ENCODE measurements at places on chromosomes 1 and 21.

DNA sequence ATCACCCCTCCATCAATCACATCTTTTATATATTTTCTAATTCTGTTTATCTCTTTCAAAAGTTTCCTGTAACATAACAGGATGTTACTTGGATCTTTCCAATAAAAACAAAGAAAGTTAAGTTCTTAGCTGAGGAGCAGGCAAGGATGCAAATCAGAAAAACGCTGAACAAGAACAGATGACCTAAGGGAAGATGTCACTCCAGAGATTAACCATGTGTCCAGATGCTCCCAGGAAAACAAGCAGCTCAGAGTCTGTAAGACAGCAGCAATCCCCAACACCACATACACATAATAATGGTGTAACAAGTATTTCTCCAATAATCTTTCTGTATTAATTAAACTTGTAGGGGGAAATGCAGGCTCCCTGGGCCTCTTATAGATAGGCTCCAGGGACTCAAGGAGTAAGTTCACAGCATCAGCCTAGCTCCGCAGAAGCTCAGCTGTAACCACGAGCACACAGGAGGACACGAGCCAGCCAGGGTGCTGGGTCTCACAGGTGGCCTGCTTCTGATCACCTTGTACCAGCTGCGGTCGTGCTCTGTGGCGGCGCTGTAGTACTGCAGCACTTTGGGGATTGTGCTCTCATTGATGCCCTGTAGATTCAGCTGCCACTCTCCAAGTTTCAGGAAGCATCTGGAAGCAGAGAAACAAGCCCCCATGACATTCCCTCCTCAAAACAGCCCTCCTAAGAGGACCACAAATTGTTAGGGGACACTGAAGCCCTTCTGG lies 33.1 kb upstream of the EXOSC10 start:
- DNase-seq = no peak

DNA sequence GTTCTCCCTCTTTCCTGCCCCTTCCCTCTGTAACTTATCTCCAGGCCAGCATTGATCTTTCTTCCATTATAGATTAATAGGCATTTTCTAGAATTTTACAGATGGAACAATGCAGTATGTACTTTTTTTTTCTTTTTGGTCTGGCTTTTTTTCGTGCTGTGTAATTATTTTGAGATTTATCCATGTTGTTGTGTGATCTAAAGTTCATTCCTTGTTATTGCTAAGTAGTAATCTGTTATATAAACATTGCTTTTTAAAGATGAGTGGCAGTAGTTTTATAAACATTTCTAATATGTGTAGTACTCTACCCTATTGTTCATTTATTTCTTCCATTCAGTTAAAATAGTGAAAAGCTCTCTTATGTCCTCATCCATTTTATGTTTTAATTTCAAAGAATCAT lies 5.9 kb downstream of the LYST start:
- DNase-seq = no peak

DNA sequence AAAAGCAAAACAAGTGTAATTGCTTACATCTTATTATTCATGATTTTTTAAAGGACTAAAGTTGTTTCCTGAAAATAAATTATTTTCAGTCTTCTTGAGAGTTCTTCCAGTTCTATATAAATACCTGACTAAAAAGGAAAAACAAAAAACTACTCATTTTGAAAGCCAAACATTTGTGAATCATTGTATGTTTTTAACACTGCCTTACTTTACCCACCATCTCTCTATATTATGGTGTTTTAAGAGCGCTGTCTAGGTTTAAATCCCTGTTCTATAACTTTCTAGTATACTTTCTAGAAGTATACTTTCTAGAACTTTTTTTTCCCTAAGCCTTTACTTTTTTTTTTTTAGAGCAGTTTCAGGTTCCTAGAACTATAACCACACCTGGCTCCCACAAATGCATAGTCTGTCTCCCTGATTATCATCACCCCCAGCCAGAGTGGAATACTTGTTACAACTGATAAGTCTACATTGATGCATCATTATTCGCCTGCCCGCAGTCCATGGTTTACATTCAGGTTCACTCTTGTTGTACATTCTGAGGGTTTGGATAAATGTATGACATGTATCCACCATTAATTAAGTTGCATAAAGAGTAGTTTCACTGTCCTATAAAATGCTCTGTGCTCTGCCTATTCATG lies 9.8 kb downstream of the RSBN1 start:
- DNase-seq = no peak

DNA sequence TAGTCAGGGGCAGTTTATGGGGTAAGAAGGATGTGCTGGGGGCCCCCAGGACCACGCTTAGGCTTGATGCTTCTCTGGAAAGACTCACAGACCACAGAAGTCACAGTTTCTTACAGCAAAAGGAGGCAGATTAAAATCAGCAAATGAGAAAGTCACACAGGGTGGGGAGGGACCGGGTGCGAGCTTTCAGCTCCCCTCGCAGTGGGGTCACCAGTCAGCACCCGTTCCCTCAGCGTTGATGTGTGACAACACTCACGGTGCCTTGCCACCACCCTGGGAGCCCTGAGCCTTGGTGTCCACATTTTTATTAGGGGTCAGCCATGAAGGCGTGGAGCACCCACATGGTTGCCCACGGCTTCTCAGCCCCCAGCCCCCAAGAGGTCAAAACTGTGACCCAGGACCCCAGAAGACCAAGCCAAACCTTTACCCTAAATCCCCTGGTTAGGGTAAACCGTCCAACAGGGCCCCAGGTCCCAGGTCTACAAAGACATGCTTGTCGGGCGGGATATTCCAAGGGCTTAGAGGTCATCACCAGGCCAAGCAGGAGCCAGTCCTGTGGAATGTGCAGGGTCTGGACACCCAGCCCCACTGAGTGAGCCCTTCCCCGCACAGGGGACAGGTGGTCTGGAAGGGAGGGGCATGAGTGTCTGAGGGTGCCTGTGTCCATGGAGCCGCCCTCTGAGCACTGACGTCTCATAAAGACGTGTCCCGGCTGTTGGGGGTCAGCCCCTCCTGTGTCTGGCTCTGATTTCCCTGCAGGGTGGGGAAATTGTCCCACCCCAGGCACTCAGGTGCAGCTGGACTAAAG lies 64.5 kb upstream of the ABCG1 start:
- no peak for DNase-seq

GRCh38 chr1:28173980-28174297 lies 2.6 kb downstream of the PTAFR start:
- DNase-seq = no peak

DNA sequence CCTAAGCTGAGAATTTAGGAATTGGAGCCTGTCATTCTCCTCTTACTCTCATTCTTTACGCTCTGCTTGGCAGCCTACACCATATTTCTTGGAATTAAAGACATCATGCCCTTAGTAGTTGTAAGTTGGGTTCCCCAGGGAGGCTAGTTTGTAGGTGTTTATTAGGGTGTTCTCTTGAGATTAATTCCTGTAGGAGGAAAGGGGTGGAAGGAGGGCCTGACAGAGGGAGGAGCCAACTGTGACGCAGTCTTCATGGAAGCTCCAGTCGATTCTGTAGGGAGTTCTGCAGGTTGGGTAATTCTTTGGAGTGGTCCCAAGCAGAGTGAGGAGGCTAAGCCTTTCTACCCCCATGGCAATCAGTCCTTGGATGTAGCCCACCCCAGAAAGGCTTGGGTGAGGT lies 111.4 kb downstream of the HHAT start:
- no peak for DNase-seq

GRCh38 chr1:68346188-68346808 lies 103.5 kb downstream of the RPE65 start:
- no peak for DNase-seq

- DNase-seq = no peak
Observed at GRCh38 chr1:8701794-8702471, 115.5 kb downstream of the RERE start.

- no peak for DNase-seq
Observed at GRCh38 chr1:85128316-85128715, 72.5 kb downstream of the SYDE2 start.

GRCh38 chr1:54014009-54014629 lies 3.9 kb downstream of the LDLRAD1 start:
- DNase-seq = no peak

DNA sequence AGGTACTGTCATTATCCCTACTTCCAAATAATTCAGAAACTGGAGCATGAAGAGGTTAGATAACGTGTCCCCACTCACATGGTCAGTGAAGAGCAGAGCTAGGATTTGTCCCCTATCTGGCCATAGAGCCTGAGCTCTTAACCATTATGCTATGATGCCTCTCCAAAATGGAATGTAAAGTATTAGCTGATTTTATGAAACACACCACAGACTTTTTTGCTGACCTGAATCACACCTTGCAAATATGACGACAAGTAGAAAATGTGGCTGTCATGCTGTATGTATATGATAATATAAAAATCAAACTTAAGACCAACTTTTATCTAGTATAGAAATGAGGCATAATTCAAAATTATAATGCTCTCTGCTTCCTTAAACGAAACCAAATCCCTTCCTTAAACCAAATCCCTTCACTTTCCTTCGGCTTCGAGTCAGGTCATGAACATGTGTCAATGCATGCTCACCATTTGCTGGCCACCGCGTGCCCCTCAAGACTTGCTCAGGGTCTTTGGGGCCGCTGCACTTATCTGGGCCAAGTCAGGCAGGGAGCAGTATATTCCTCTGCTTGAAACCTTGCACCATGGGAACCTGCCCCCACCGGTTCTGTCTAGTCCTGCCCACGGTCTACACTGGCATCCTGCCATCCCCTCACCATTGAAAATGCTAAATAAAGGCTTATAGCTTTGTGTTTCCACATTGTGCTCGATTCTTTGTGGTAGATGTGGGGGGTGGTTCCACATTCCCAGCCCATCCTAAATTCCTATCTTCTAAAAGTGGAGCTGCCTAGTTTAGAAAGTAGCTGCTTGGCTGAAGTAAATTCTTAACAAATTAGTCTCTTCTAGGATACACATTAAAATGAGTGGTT lies 1.6 kb upstream of the TMCC2 start:
- DNase-seq = no peak

GRCh38 chr1:93692026-93692425 lies 10.4 kb upstream of the BCAR3 start:
- DNase-seq = no peak

GRCh38 chr21:44892536-44893277 lies 19.2 kb upstream of the PTTG1IP start:
- no peak for DNase-seq

- DNase-seq = no peak
Observed at GRCh38 chr1:41658431-41659158, 174.1 kb upstream of the EDN2 start.

DNA sequence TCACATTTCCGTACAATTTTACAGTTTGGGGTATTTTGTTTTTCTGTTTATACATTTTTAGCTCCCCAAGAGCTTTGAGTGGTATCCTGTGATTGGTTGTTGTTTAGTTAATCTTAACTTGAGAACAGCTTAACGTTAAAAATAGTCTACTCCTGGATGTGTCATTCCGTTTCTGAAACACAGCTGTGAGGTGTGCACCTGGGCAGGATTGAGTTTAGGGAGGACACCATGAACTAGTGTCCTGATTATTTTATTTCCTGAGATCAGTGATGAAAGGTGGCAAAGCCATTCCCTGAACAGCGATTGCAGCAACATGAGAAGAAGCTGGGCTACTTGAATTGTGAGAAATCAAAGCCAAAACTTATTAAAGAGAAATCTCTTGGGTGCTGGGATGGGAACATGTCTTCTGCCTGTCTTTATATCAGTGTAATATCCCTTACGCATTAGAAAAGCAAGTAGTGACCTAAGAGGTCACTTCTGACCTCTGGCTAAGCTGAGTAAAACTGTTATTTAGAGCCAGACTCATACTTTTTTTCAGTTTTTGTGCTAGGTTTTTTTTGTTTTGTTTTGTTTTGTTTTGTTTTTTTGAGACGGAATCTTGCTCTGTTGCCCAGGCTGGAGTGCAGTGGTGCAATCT lies 43.4 kb downstream of the ZBTB40 start:
- DNase-seq = no peak

DNA sequence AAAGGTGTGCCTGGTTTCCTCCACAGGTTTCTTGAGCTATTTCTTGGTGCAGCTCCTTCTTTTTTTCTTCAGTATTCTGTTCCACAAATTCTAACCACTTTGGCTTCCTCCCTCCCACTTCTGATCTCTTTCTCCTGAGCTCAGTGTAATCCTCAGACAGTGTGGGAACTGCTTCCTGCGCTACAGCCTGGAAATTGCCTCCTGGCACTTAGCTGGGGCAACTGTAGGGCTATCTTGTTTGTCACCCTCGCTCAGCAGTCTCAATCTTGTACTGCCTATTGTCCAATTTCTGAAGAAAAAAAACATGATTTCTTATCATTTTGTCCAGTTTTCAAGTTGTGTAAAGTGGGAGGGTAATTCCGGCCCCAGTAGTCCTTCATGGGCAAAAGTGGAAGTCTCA lies 24.0 kb upstream of the GALNT2 start:
- no peak for DNase-seq

DNA sequence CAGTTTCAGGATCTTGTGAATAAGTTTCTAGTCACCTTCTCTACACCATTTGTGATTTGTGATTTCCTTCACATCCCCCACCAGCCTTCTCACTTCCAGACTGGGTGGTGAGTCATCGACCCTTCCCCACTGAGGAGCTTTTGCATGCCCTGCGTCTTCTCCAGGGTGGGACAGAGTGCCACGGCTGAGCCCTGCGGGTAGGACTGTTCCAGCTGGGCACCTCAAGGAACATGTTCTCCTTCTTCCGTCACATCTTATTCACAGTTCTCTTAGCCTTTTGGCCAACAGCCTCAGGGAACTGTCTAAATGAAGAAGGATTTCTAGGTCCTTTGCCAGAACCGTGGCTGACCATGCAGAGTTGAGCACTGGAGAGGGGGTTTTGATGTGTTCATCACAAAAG lies 116.5 kb downstream of the TMEM53 start:
- DNase-seq = no peak
